DMS153 (cell line): ENCODE measurements at places on chromosomes 7 and 10.

DNA sequence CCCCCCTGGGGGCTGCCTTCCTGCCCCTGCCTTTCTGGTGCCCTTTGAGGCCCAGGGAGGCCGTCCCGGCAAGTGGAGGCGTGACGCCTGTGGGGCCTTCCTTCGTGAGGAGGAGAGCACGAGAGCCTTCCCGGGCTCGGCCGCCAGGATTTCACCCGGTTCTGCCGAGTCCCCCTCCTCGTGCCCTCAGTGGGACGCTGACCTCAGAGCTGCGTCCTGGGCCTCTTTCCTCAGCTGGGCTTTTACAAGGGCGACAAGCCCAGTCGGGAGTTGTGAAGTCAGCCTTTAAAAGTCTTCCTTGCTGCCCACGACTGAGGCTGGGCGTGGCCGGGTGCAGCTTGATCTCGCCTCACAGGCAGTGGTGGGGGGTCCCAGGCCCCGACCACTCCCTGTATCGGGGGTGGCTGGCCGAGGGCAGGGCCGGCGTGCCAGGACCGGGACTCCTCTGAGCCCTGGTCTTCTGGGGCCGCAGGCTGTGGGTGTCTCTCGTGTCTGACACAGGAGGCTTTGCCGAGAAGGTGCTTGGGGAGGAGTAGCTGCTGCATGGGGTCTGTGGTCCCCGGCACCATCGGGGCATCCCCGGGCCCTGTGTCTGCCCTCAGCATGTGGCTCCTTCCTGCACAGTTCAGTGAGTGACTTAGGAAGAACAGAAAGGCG, 41.8 kb downstream of the FAM20C start:
- DNase-seq, result no peak

- no peak for DNase-seq
Observed at GRCh38 chr7:29306319-29306991, 111.9 kb downstream of the CHN2 start.

- DNase-seq, result peak; percentile 47
Observed at GRCh38 chr7:75740846-75741497, 2.2 kb upstream of the HIP1 start.

- DNase-seq, result no peak
Observed at GRCh38 chr10:61964059-61964709, 62.7 kb downstream of the ARID5B start.

- no peak for DNase-seq
Observed at GRCh38 chr10:11177381-11177780, 159.7 kb downstream of the CELF2 start.

DNA sequence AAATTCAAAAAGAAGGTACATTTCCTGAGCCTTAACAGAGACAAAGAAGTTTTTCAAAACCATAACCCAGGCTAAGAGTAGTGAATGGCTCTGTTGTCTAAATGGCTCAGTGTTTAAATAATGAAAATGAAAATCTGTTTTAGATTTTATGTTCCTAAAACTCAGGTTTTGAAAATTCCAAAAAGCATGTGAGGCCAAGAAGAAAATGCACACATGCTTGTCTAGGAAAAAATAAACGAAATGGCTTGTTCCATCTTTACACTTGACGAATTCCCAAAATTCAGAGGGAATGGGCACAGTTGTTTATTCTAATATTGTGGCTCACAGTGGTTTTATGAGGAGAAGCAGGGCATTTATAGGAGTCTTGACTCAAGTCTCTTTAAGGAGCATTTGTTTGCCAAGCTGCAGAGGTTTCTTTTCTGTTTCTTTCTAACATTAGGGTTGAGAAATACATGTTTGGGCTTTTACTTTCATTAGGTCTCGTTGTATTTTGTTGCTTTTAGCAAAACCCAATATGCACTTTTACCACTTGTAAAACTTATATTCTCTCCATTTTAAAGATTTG, 527.6 kb upstream of the ANKRD30A start:
- no peak for DNase-seq

DNA sequence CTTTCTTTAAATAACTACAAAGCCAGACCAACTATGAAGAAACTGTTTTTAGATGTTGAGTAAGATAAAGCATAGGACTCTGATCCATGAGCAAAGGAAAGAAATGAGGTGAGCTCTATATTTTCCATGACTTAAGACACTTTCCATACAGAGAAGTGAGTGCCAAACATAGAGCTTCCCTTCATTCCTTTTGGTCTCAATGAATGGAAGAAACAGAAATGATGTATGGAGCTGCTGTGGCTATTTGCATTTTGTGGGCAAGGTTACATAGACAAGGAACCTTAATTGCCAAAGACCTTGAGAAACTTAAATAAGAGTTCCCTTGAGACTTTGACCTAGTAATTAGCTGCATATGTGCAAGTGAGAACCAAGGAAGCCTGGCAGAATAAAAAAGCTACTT, 1152.2 kb downstream of the XPNPEP1 start:
- no peak for DNase-seq

DNA sequence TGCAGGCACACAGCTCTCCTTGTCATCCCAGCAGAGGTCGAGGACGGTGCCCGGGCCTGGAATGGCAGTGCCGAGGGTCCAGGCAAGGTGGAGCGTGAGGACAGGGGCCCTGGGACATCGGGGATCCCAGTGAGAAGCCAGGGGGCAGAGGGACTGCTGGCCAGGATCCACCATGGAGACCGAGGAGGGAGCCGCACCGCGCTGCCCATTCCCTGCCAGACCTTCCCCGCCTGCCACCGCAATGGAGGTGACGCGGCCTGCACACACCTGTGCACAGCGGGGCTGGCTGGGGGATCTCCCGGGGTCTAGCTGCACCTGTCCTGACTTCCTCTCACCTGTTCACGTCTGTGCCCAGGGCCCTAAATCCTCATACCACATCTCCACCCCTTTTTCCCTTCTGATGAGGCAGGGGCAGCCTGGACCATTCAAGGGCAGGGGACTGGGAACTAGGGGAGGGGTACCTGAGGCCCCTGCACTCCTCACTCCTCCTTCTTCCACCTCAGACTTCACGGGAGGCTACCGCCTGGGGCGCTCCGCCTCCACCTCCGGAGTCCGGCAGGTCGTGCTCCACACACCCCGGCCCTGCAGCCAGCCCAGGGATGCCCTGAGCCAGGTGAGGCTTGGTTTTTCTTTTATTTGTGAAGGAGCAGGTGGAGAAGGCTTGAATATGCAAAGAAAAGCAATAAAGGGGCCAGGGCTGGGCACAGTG, 6.9 kb downstream of the NYAP1 start:
- no peak for DNase-seq

GRCh38 chr7:23893176-23893941, 183.3 kb downstream of the STK31 start:
- DNase-seq, result no peak

DNA sequence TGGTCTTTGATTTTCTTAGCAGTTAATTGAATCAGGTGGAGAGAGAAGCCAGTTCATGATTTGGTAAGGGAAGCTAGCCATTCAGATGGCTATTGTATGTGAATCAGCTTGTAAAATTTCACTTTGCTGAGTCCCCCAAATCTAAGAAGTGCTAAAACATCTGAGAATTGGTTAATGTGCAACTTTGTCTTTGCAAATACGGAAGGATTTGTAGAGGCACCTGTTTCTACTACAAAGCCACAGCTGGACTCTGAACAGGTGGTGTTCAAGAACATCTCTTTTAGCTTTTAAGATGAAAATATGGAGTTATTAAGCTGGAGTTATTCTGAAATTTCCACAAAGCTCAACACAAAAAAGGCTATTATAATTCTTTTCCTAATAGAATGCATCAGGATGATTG, 132.6 kb downstream of the VPS50 start:
- no peak for DNase-seq

- no peak for DNase-seq
Observed at GRCh38 chr7:86212976-86213375, 430.7 kb upstream of the GRM3 start.

- no peak for DNase-seq
Observed at GRCh38 chr7:47480576-47481538, 101.1 kb downstream of the TNS3 start.

GRCh38 chr7:22442187-22442881, 57.7 kb downstream of the STEAP1B start:
- peak; percentile 92 for DNase-seq

DNA sequence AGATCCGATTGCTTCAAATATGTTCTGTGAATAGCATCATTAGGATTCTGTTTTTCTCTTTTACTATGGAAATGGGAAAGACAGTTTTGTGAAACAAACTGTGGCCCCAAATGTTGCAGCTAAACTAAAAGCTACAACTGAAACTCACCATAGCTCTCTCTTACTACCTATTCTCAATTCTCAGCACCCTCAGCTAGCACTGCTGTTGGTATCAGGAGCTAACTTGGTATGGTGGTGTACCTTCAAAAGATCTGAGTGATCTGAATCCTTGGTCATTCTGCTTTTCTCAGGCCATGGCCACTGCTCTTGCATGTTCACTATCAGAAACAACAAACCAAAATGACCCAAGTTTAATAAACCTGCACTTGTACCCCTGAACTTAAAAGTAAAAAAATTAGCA, 1208.0 kb downstream of the SORCS1 start:
- DNase-seq, result no peak

DNA sequence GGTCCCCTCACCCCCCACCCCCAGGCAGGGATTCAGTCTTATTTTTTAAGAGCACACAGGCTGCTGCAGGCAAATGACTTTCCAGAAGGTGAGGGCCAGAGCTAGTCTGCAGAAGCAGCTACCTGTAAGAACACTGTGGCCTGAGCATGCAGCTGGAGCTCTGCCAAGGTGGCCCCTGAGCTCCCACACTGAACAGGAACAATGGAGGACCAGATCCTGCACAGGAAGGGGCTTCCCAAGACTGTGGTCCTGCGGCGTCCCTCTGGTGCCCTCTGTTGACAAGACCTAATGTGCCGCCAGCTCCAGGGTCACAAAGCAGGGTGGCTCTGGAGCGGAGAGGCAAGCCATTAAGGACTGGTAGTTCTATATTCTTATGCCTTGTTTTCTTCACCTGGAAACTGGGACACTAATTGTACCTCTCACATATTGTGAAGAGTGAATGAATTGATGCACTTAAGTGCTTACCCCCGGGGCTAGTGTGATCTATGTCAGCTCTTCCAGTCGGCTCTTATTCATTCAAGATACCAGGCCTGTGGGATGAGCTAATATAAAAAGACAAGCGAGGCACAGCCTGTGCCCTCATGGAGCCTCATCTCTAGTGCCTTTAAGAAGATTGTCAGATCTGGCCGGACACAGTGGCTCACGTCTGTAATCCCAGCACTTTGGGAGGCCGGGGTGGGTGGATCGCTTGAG, 8.0 kb upstream of the BEND7 start:
- no peak for DNase-seq

- no peak for DNase-seq
Observed at GRCh38 chr10:24804956-24805355, 81.3 kb upstream of the ARHGAP21 start.

DNA sequence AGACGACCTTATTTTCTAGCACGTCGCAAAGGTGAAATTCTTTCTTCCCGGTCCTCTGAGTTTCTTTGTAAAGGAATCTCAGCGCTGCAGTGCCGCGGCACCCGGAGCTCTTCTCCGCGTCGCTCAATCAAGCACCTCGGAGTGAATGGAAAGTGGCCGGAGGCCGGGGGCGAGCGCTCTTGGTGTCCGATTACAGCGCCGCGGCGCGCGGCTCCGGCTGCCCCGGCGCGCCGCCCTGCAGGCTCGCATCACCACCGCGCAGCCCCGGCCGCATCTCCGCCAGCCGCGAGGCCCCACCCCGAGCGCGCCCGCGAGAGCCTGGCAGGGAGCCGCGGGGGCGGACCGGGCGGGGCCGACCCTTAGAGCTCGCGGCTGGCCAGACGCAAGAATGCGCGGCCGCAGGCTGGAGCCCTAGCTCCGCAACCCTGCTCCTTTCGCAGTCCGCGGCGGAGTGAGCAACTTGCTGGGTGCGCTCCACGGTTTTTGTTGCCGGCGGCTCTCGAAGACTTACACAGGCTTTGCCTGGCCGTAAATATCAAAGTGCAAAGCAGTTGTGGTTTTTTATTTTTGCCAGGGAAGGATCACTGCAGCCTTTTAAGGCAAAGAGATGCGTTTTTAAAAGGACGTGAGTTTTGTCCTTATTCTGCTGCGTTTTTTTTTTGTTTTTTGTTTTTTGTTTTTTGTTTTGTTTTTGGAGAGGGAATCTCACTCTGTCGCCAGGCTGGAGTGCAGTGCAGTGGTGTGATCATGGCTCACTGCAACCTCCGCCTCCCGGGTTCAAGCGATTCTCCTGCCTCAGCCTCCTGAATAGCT, at the start of gene SEMA3C:
TSS of gene SEMA3C (minus strand) at position 143 of the 813 bp plus-strand sequence. CDS start 2,270 bp downstream, outside the sequence.
- DNase-seq, result peak; percentile 71

DNA sequence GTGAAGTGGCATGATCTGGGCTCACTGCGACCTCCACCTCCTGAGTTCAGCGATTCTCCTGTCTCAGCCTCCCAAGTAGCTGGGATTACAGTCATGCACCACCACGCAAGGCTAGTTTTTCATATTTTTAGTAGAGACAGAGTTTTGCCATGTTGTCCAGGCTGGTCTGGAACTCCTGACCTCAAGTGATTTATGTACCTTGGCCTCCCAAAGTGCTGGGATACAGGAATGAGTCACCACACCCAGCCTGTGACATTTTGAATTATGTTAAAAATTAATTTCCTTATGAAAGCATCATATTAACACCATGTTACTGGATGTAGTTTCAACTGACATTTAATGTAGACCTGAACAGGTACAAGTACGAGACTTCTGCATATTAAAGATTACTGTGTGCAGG, 24.3 kb downstream of the ABCB4 start:
- no peak for DNase-seq

GRCh38 chr10:558891-559766, 130.3 kb downstream of the DIP2C start:
- DNase-seq, result no peak

- no peak for DNase-seq
Observed at GRCh38 chr10:47021850-47022249, 110.6 kb downstream of the PTPN20 start.

DNA sequence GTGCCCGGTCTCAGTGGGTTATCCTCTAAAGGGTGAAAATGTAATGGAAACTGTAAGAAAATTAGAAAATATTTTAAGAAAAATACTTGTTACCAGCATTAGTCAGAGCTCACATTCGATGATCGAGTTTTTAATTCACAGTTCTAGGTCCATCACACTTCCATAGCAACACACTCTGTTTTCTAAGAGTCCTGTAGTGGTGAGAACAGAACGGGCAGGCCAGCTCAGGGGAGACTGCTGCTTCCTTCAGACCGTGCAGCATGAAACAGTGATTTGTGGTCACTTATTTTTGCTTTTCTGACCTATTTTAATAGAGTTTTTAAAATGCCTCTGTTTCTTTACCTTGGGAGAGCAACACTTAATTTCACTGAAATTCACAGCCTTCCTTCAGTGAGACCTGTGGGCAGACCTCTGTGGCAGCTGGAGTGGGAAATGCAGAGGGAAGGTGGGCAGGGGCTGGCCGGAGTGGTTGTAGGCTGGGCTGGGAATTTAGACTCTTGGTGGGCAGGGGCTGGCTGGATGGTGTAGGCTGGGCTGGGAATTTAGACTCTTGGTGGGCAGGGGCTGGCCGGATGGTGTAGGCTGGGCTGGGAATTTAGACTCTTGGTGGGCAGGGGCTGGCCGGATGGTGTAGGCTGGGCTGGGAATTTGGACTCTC, 1.5 kb downstream of the SUN1 start:
- DNase-seq, result no peak

GRCh38 chr7:48102530-48102929, 13.5 kb downstream of the UPP1 start:
- no peak for DNase-seq

- DNase-seq, result no peak
Observed at GRCh38 chr10:34677591-34677990, 137.5 kb downstream of the PARD3 start.

- no peak for DNase-seq
Observed at GRCh38 chr7:50677638-50677996, 105.1 kb downstream of the GRB10 start.

- DNase-seq, result no peak
Observed at GRCh38 chr7:151198945-151199848, 11.1 kb downstream of the H2BK1 start.
